M059J (cell line): ENCODE measurements at places on chromosomes 12 and 14. TPM values are rescaled to one million over a fixed set of nuclear protein-coding genes. Genes with fewer than 3 reads are reported as not detected.

- peak; percentile 50 for DNase-seq
These were observed 441 bp downstream of the PDE3A start for GRCh38 chr12:20368651-20369304.

- no peak for DNase-seq
These were observed 8.7 kb upstream of the CACNA2D4 start for GRCh38 chr12:1927051-1927680.

- no peak for DNase-seq
These were observed 33.1 kb upstream of the CCDC60 start for GRCh38 chr12:119301379-119301778.

HSPB8 gene
- 16.3 and 18.4 TPM in 2 replicates for total RNA-seq

TMEM229B gene
- total RNA-seq = 13.0 and 21.5 TPM in 2 replicates

GPR162 gene
- total RNA-seq = 2.1 TPM in 1 of 2 replicates, not detected in the other

DBX2 gene
- total RNA-seq = not detected in 2 replicates

TMTC1 gene
- total RNA-seq = 3.9 and 6.3 TPM in 2 replicates
